ENCODE measurements at places on chromosomes 5 and 9.

DNA sequence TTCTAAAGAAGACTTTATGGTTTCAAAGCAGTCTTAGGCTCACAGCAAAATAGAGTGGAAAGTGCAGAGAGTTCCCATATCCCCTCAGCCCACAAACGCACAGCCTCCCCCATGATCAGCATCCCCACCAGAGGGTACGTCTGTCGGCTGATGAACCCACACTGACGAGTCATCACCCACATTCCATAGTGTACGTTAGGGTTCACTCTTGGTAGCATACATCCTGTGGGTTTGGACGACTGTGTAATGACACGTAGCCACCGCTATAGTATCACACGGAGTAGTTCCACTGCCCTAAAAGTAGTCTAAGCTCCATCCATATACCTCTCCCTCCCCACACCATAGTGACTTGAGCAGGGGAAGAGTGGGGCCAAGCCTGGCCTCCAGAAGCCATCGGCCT lies 135.7 kb upstream of the PHYKPL start:
- DNase-seq, result no peak

GRCh38 chr9:131593091-131593820 lies 47.9 kb downstream of the PRRT1B start:
- no peak for DNase-seq

DNA sequence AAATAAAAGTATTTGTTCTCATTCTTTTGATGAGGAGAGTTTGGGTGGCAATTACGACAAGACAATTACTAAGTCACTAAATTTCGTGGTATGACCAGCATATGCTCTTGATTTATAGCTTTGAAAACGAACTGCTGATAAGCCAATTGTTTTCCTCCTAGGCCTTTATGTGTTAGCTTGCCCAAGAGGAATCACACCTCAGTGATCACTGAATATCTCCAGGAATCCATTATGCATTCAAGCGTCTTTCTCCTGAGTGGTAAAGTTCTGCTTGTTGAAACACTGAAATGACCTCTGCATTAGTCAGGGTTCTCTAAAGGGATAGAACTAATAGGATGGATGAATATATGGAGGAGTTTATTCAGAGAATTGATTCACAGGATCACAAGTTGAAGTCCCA lies 677.7 kb upstream of the MEF2C start:
- peak; percentile 62 for DNase-seq

- DNase-seq, result no peak
Measured at GRCh38 chr5:53575831-53576230, 15.4 kb downstream of the NDUFS4 start.

GRCh38 chr5:170885256-170885655 lies 23.4 kb downstream of the RANBP17 start:
- DNase-seq, result no peak

DNA sequence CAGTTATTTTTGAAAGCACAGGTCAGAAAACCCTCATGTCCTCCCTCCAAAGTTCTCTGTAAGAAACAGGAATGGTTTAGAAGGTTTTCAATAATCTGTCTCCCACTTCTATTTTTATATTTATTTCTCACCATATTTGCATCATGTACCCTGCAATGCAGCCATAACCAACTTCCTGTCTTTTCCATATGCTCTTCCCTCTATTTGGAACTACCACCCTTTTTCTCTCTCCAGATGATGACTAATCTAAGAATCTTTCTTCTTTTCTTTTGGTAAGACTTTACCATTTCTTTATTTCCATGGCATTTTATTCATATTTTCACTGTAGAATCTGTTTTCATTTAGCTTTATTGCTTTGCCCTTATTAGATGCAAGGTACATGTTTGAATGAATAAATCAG lies 33.9 kb downstream of the MAN2A1 start:
- DNase-seq, result no peak

GRCh38 chr5:146920351-146920881 lies 41.9 kb upstream of the PPP2R2B start:
- DNase-seq, result no peak

Data from ACHN (cell line).